CD4-positive, alpha-beta T cell (primary cell): ENCODE measurements at places on chromosomes 6 and 20. TPM values are rescaled to one million over a fixed set of nuclear protein-coding genes. Genes with fewer than 3 reads are reported as not detected.

DNA sequence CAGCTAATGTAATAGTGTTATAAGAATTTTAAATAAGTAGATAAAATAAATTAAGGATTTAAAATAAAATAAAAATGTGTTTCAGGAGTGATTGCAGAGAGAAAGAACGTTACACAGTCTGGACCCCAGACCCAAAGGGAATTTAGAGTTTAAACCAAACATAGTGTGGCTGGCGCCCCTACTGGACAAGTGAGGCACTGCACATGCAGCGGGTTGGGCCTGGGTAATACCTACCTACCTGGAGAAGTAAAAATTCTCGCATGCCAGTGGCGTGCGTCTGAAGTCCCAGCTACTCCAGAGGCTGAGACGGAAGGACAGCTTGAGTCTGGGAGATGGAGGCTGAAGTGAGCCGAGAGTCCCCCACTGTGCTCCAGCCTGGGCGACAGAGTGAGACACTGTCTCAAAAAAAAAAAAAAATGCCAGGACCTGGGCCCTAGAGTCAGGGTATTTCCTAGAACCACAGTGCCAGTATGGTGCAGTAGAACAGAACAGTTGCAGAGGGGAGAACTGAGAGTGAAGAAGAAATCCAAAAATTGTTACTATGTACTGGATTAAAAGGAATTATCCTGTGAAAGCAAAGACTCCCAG, 71.4 kb upstream of the TCF21 start:
- peak; percentile 12 for DNase-seq
- H3K36me3 ChIP-seq: no peaks in the 10 kb centered on the region
- H3K27me3 ChIP-seq: no peaks in the 10 kb centered on the region
- H3K4me1 ChIP-seq: no peaks in the 10 kb centered on the region
- no peak overlapping the region for H3K27ac ChIP-seq

- no peak for DNase-seq
- H3K36me3 ChIP-seq: no peaks in the 10 kb centered on the region
- H3K4me1 ChIP-seq: no peaks in the 10 kb centered on the region
- H3K4me3 ChIP-seq: no peak overlapping the region
- H3K27ac ChIP-seq: no peak overlapping the region
Observed at GRCh38 chr6:102402635-102403329, 1009.3 kb downstream of the GRIK2 start.

DNA sequence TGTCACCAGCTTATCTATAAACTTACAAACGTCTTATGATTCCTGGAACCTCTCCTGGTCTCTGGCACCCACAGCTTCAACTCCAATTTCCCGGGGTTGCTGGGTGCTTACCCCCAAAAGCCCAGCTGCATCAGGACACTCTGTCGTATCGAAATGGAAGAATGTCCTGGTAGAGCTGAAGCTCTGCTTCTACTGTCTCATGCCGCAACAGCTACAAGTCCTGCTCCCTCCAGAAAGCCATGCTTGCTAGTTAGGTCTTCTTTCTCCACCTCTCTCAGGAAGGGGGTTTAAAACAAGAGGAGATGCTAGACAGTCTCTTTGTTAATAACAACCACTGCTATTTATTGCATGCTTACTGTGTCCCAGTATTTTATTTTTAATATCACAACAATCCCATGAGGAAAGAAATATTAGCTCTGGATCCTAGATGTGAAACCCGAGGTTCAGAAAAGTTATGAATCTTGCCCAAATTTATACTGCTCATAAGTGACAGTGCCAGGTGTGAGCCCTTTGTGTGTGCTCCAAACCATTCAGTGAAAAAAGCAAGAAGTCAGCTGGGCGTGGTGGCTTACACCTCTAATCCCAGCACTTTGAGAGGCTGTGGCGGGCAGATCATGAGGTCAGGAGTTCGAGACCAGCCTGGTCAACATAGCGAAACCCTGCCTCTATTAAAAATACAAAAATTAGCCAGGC, 82.3 kb upstream of the GCM1 start:
- H3K4me1 ChIP-seq: peaks cover 11% of the 10 kb centered on the region
- H3K4me3 ChIP-seq: no peak overlapping the region
- no peaks in the 10 kb centered on the region for H3K27me3 ChIP-seq
- no peak for DNase-seq

HLA-DOB gene
- total RNA-seq: 2.9 TPM

- no peaks in the 10 kb centered on the region for H3K36me3 ChIP-seq
- no peak overlapping the region for H3K27ac ChIP-seq
- DNase-seq: peak; percentile 61
- H3K4me1 ChIP-seq: peaks cover 11% of the 10 kb centered on the region
- H3K27me3 ChIP-seq: no peaks in the 10 kb centered on the region
- peak overlapping the region; percentile 49 for H3K4me3 ChIP-seq
Observed at GRCh38 chr6:42104095-42104803, 38.2 kb downstream of the C6orf132 start.

- H3K27ac ChIP-seq: no peak within 1 kb of the TSS
- H3K36me3 ChIP-seq: no peaks in the 10 kb centered on the region
- peak within 1 kb of the TSS; percentile 89 for H3K4me3 ChIP-seq
- peak; percentile 76 for DNase-seq
- peaks cover 41% of the 10 kb centered on the region for H3K27me3 ChIP-seq
- peaks cover 45% of the 10 kb centered on the region for H3K4me1 ChIP-seq
Observed at GRCh38 chr6:149941583-149942460, at the start of gene ULBP2. Gene ULBP2, plus strand, starts transcription at chr6:149942014. Its CDS starts 59 bp downstream, at chr6:149942073.

- no peak for DNase-seq
- H3K36me3 ChIP-seq: peaks cover 10% of the 10 kb centered on the region
- H3K27ac ChIP-seq: no peak overlapping the region
- no peaks in the 10 kb centered on the region for H3K27me3 ChIP-seq
- peaks cover 24% of the 10 kb centered on the region for H3K4me1 ChIP-seq
Observed at GRCh38 chr6:157096522-157096921, 226.8 kb downstream of the TMEM242 start.

GRCh38 chr20:13118676-13119075, 102.4 kb upstream of the ISM1 start:
- H3K27me3 ChIP-seq: no peaks in the 10 kb centered on the region
- H3K4me1 ChIP-seq: no peaks in the 10 kb centered on the region
- no peaks in the 10 kb centered on the region for H3K36me3 ChIP-seq
- H3K27ac ChIP-seq: no peak overlapping the region

GRCh38 chr6:33632558-33633039, 11.5 kb downstream of the ITPR3 start:
- no peak overlapping the region for H3K4me3 ChIP-seq
- H3K27ac ChIP-seq: no peak overlapping the region
- H3K4me1 ChIP-seq: peaks cover 61% of the 10 kb centered on the region
- H3K36me3 ChIP-seq: peaks cover 3% of the 10 kb centered on the region
- no peaks in the 10 kb centered on the region for H3K27me3 ChIP-seq
- DNase-seq: peak; percentile 21

- no peaks in the 10 kb centered on the region for H3K36me3 ChIP-seq
- no peaks in the 10 kb centered on the region for H3K27me3 ChIP-seq
- no peaks in the 10 kb centered on the region for H3K4me1 ChIP-seq
Observed at GRCh38 chr20:52779125-52779524, 193.0 kb upstream of the TSHZ2 start.

- H3K36me3 ChIP-seq: no peaks in the 10 kb centered on the region
- H3K27ac ChIP-seq: no peak overlapping the region
- H3K4me3 ChIP-seq: no peak overlapping the region
- no peaks in the 10 kb centered on the region for H3K27me3 ChIP-seq
- no peak for DNase-seq
Observed at GRCh38 chr20:14568225-14568624, 230.8 kb upstream of the FLRT3 start.

NAPB gene
- total RNA-seq: 8.9 TPM

DNA sequence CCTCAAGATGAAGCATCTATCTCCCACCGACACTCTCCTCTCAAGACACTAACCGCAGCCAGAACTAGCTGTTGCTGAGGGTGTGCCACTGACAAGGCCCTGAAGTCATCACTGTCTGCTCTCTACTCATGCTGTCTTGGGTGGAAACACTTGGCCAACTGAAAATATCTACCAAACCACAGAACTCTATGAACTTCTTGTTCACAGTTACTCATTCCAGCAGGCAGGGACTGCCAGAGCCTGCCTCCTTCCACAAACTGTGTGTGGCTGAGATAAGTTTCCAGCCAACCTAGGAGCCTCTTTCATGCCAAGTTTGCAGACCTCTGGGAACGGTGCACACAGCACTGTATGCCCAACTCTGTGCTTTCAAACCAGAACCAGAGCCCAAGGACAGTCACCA, 45.5 kb upstream of the NXT1 start:
- no peaks in the 10 kb centered on the region for H3K27me3 ChIP-seq
- H3K4me1 ChIP-seq: no peaks in the 10 kb centered on the region
- H3K36me3 ChIP-seq: no peaks in the 10 kb centered on the region
- no peak overlapping the region for H3K27ac ChIP-seq
- no peak overlapping the region for H3K4me3 ChIP-seq
